HFFc6 (cell line): ENCODE measurements at places on chromosomes 12 and 14. TPM values are rescaled to one million over a fixed set of nuclear protein-coding genes. Genes with fewer than 3 reads are reported as not detected.

MYF6 gene
- not detected in 3 replicates for total RNA-seq

GRCh38 chr12:69044887-69045286 lies 111.9 kb upstream of the CPM start:
- H3K27me3 ChIP-seq = peaks cover 5% of the 10 kb centered on the region
- no peak overlapping the region for H3K27ac ChIP-seq
- DNase-seq = no peak
- no peaks in the 10 kb centered on the region for H3K36me3 ChIP-seq
- peaks cover 12% of the 10 kb centered on the region for H3K4me1 ChIP-seq
- no peak overlapping the region for H3K4me3 ChIP-seq

GRCh38 chr14:56731187-56731586 lies 79.1 kb downstream of the OTX2 start:
- no peaks in the 10 kb centered on the region for H3K4me1 ChIP-seq
- no peaks in the 10 kb centered on the region for H3K36me3 ChIP-seq
- no peak overlapping the region for H3K4me3 ChIP-seq
- no peak overlapping the region for H3K27ac ChIP-seq
- H3K27me3 ChIP-seq = peaks cover 4% of the 10 kb centered on the region; the same call in 1 of the 2 replicates

DNA sequence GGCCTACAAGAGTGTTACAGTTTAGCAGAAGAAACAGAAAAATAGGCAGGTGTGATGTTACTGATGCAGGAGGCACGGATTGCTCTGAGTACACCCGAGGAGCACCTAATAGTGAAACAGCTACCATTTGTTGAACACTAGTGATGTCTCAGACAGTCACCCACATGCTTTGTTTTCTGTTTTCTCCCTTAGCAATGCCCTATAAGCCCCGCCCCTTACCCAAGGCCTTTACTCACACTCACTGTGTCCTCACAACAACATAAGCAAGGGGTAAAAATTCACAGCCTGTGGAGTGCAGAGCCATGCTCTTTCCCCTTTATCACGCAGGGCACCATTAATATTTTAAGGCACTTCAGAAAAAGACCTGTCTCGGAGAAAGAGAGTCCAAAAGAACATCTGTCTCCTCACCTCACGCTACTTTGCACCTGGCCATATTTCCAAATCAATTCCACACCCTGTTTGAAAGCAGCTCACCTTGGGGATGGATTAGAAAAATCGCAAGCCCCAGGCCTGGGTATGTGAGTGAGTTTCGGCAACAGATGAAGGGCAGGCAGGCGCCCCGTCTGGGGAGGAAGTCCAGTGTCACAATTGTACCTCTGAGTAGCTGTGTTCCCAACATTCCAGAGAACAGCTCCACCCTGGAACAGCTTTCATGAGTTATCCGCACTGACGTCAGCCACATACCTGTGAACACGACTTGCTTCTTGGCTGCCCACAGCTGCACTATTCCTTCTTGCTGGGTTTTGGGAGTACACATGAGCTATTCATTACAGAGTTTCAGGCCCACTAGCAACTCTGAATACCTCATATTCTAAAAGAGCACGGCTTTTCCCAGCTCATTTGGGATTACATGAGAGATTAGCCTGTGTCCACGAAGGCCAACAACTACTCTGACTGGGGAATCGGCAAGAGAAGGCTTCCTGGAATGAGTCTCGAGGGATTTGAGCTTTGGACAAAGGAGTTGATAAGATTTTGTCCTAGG lies 26.0 kb downstream of the MAPK1IP1L start:
- H3K4me1 ChIP-seq = peaks cover 34% of the 10 kb centered on the region
- DNase-seq = peak; percentile 38
- H3K27me3 ChIP-seq = no peaks in the 10 kb centered on the region; the same call in none of the 2 replicates
- no peaks in the 10 kb centered on the region for H3K36me3 ChIP-seq

RNASE9 gene
- total RNA-seq = not detected in 3 replicates
